ENCODE measurements at places on chromosomes 13 and 19.

GRCh38 chr13:57409656-57410055 is 221.9 kb upstream of the PCDH17 start:
- DNase-seq: no peak

DNA sequence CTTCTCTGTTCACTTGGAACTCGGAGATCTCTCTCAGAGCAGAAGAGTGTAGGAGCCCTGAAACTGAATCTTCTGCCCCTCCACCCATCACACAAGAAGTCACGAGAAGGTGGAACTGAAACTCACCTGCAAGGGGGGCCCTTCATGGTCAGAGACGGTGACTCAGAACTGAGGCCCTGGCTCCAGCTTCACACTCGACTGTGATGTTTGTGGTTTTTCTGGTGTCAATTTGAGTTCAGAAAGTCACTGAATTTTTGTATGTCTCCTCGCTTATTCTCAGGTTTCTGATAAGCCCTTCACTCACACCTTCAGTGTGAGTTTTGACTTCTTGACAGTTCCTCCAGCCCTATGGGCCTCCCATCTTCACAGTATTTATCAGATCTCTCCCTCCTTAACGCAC is 23.1 kb downstream of the SIGLEC5 start:
- DNase-seq: no peak

DNA sequence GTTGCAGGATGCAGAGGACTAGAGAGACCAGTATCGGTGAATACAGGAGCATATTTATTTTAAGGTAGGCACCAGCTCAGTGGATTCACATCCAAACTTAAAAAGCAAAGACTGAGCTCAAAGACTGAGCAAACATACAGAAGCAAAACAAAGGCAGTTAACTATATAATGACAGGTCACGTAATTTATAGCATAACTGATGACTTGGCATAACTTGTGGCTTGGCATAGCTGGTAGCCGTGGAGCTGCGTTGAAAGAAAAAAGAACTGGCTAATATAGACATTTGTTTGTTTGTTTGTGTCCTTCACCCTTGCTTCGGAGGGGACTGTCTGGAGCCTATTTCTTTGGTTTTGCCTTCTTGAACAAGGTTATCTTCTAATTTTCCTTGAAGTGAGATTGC is 33.7 kb downstream of the ZNF493 start:
- DNase-seq: no peak

DNA sequence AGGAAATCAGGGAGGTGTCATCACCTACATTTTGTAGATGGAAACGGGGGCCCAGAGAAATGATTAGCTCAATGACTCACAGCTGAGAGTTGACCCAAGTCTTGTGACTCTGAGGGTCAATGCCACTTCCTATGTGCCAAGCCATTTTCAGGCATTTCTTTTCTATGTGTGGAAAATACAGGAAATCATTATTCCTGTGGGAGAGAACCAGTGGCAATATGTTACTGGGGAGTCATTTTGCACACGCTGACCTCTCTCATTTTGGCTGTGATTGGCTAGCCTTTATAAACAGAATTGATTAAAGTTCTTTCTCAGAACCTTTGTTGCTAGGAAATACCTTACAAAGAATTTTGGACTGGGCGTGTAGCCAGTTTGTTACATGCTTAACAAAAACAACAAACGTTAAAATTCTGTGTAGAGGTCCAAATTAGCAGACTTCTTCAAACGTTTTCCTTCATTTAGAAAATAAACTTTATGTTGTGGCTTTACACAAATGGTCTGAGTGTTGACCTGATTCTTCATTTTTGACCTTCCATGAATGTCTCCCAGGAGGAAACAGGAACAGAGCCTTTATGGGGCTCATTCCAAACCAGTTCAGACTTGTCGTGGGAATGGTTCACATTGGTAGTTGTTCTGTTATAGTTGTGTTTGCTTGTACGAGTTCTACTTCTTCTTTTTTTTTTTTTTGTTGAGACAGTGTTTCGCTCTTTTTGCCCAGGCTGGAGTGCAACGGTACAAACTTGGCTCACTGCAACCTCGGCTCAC is 11.4 kb downstream of the PCCA start:
- no peak for DNase-seq

GRCh38 chr19:5877882-5878281 is 7.5 kb upstream of the FUT5 start:
- DNase-seq: no peak

DNA sequence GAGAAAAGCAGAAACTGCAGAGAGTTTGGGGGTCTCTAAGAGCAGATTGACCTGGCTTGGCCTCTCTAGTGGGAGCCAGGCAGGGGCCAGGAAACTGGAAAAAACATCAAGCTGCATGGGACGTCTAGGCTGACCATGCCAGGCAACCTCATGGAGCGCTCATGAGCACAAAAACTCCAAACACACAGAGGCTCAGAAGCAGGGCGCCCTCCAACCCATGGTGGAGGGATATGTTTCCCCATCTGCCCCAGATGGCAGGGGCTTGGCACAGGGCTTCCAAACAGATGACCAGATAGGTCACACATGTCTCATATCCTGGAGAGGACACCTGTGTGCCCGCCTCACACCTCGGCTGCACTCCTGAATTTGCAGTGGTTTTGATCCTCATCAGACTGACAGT is 879.0 kb downstream of the UQCRFS1 start:
- DNase-seq: no peak

DNA sequence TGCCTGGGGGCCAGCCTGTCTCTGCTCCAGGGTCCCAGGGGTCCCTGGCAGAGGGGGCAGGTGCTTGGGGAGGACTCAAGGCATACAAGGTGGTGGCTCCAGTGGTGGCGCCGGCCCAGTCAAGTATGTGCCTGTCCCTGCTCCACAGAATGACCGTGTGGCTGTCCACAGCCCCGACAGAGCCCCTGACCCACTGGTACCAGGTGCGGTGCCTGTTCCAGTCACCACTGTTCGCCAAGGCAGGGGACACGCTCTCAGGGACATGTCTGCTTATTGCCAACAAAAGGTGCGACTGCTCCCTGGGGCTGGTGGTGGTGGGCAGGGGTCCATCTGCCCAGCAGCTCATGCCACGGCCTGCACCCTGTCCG is 8.2 kb downstream of the YIPF2 start:
- DNase-seq: no peak

- DNase-seq: no peak
These were observed 119.7 kb downstream of the COL4A2 start for GRCh38 chr13:110426735-110427134.

DNA sequence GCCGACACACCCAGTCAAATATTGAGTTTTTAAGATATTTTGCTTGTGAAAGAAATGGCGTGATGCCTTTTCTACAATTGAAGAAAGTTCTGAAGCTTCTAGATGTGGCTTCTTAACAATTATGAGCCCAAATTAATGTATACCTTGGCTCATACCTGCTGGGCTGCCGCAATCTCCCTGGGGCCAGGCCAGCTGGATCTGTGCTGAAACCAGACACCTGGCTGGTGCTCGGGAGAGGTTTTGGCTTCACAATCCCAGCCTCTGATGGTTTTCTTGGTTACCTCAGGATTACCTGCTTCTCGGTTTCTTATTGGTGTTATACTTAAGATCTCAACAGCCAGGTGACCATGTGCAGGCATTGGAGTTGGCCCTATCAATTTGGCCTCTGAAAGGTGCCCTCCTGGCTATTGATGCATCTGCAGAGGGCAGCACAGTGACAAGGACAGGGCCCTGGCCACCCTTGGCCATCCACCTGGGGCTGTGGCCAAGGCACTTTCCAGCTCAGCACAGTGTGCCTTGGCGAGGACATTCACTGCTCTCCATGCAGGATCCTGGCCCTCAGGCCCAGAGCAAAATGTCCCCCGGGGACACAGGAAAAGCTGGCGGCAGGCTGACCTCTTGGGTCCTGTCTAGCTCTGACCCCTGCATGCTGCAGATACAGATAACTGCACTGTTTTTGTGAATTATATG is 305.0 kb downstream of the ZNF536 start:
- DNase-seq: no peak

- DNase-seq: no peak
These were observed 29.8 kb upstream of the VSTM2B start for GRCh38 chr19:29495901-29496441.

- DNase-seq: no peak
These were observed 48.5 kb downstream of the GNG7 start for GRCh38 chr19:2653710-2654707.

DNA sequence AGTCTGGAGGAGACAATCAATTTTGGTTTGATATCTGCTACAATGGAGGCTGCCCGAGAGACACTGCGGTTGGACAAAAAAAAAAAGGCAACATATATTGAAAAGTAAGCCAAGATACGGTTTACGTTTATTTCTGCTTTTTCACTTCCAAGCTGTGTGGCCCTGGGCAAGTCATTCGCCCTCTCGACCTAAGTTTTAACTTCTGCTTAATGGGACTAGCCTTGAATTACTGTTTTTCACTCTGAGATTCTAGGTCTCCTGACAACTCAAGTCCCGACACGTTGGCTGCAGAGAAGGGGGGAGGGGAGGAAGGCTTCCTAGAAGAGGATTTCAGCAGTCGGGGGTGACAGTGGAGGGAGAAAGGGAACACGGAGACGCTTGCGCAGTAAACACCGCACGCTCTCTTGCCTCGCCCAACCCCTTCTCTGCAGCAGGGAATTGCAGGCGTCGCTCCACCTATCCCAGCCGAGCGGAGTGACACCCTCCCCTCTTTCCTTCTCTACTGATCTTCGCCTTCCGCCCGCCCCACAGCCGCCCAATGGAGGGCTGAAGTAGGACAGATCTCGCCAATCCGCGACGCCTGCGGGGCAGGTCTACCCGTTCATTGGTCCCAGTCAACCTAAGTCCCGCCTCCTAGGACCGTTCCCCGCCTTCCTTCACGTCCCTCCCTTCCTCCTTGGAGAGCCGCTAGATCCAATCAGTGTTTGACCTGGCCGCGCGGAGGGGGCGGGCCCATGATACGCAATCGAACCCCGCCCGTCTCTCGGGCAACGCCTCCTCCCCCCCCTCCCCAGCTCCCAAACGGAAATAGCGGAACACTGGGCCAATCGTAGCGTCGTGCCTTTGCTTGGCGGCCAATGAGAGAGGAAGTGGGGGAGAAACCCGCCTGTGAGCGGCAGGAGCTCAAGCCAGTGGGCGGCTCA is 533 bp upstream of the AP2A1 start:
- peak; percentile 99 for DNase-seq

DNA sequence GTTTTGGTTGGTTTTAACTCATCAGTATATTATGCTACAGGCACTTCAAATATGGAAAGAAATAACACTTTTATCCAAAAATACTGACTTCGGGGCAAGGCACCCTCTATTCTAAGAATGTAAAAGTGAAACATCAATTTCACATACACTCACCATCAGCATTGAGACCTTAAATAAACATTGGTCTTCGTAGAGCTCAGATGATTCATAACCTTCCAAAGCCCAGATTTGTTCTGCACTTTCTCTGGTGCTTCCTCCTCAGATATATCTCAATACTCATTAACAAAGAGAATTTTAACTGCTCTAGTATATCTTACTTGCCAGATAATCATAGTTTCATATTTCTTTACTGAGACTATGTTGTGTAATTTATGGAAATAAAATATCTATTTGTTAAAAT is 794.3 kb downstream of the LIG4 start:
- no peak for DNase-seq

DNA sequence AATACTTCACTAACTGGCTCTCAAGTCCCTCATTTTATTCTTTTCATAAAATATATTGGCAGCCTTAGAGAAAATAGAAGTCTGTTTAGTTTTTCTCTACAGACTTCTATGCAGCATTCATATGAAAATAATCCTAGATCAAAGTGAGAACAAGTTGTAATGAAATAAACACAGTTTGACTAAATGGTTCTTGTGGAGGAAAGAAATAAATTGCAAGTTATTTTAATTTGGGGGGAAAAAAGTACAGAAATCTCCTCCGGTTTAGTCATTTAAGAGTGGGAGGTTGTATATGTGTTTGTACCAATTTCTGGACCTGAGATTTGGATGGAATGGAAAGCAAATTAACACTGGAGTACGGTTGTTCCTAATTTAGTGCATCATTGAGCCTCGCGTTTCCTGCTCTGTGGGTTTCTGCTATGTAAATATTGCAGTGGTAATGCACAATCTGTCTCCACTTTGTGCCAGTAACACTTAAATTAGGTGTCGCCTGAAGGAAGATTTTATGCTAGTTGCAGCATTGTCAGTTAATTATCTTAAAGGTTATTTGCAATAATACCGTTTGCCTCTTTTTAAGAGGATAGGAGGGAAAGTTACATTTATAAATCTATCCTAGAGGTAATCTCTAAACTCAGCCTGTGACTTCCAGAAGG is 100.2 kb downstream of the ZIC5 start:
- no peak for DNase-seq

GRCh38 chr19:45922281-45922680 is 7.7 kb upstream of the NANOS2 start:
- peak; percentile 27 for DNase-seq

DNA sequence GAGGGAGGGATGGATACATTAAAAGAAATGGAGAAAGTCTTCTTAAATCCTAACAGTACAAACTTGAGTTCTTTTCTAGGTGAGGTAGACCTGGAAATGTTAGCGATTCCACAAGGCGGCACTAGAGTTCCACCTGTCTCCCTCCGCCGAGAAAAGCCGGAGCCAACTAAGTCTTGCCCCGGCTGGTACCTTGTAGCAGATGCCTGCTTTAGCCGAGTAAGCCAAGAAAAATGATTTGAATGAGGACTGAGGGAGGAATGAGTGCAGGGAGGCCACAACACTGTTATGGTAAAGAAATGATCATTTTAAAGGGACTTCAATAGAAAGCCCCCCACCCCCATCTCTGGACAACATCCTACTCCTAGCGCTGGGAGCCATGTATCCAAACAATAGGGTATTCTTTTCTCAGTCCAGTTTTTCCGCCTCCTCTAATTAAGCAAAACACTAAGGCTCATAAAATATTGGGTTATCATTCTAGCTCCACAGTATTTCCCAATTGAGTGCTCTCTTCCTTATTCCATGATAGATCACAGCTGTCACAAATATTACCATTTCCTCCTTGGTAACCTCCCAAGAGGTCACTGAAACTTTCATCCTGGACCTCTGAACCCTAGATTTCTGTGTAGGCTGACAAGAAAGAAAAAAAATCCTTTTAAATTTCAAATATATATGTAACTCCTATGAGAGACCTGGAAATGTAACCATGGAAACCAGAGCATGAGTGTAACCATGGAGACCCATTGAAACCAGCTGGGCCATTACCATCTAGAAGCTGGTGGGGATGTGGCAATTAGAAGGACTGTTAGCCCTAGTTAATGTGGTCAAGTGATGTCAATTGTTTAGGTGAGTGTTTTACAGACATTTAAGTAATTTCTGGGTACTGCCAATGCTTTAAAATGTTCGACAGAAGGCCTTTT is 58.3 kb downstream of the GPALPP1 start:
- DNase-seq: peak; percentile 70
